Activated naive CD4-positive, alpha-beta T cell treated with anti-CD3 and anti-CD28 coated beads, Interleukin-2, amount 50 U/mL, for 72 hours (primary cell): ENCODE measurements at places on chromosomes 2 and 18.

DNA sequence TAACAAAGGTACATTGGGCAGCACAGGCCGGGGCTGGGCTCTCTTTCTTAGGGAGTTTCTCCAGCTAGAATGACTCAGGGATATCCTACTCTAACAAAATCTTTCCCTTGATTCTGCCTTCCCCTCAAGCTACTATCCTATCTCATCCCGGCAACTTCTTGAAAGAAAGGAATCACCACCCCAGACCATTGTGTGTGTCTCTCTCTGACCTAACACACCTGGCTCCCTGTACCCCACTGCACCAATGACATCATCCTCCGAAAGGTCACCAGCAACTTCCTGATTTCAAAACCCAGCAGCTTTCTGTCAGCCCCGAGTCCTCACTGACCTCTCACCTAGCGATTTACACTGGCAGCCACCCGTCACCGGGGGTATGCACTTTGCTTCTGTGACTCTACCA is 72.1 kb upstream of the MAP4K4 start:
- DNase-seq = no peak

GRCh38 chr2:143899987-143900386 is 619.9 kb downstream of the ZEB2 start:
- no peak for DNase-seq

DNA sequence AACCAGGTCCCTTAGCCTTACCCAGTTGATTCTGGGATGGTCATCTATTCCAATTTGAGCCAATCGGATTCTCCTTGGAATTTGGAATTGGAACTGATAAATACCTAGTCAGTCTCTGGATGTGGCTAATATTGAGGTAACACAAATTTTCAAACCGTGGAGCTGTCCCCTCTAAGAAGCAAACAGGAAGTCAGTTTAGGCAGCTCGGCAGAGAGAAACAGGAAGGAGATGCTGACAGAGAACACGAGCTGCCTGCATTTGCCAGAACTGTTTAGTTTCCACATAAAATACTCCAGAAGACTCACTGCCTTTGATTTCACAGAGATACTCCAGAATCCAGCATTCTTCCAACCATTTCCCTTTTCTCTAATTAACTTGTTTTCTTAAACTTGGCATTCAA is 1024.9 kb downstream of the BCL11A start:
- no peak for DNase-seq

DNA sequence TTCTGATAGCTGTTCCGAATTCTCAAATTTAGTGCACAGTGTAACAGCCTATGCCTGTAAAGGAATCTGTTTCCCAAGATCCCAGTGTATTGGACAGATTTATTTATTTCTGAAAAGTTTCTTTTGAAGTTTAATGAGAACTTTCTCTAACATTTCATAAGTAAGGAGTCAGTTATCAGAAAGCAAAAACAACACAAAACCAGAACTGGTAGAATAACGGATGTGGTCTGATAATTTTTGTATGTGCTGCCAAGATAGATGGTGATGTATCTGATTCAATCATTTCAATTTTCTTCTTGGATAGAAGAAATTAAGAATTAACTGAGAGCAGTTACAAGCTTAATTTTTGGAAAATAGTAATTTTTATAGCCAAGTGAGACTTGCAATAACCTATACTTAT is 374.3 kb downstream of the SOCS6 start:
- DNase-seq = no peak

DNA sequence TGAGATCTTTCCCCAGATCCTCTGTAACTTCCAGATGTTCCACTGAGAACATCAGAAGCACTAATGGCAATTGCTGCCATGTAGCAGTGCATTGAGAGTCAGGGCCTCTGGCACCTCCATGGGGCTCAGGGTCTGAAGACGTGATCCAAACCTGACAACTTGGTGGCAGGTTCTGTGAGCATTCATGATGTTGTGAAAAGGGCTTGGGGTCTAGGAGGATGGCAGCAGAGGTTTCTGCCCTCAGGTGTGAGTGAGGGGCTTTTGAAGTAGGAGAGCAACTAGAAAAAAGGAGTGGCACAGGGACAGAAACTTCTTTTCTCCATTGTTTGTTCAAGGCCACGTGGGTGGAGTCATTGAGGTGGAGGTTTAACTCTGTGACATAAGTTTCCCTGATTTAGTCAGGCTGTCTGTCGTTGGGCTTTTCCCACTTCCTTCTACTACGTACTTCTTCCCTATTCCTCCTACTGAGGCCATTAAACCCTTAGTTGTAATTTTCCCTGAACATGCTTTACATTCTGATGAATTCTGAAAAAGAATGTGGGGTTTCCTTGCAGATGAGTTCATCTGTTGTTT is 13.1 kb downstream of the CFLAR start:
- peak; percentile 59 for DNase-seq

DNA sequence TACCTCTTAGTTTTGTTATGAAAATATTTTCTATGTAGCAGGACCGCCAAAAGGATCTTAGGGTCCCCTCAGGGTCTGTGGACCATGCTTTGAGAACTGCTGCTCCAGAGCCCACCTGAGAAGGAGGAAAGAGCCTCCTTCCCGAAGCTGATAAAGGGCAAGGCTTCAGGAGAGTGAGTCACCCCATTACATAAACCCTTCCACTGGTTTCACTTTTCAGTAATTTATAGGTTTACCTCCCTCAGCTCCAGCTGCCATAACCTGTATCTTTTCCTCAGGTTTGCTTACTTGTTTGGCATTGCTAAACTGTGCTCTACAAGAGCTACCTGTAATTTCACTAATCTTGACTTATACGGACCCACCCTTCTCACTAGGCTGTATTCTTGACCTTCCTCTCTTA is 6.6 kb downstream of the TTLL4 start:
- no peak for DNase-seq

DNA sequence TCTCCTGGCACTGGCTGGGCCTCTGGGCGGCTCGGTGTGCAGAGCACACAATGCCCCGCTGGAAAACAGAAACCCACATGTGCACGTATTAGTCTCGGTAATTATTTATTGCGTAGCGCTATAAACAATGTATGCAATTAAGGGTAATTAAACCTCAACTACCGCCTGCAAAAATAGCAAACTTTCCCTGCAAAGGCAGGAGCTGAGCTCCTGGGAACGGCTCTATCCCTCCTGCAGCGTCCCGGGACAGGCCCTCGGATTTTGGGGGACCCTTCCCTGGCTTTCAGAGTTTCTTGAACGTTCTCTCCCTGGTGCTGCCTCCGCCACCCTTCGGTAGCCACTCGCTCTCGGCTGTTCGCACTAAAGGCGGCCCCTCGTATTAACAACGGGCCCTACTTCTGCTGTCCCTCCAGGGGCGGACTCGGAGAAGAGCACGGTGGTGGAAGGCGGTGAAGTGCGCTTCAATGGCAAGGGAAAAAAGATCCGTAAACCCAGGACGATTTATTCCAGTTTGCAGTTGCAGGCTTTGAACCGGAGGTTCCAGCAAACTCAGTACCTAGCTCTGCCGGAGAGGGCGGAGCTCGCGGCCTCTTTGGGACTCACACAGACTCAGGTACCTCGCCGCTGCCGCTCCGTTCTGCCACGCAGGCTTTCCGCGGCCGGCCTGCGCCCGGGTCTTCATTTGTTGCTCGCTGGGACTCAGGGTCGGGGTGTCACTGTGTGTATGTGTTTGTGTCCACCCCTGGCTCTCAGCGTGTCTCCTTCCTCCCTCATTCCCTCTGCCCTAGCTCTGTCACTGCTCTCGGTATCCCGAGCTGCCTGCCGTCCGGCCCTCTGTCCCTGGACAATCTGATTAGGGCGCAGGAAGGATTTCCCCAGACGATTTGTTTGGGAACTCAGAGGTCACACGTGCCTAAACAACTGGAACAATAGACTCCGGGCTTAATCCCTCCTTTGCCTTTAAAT is 1.2 kb downstream of the DLX1 start:
- DNase-seq = no peak

- no peak for DNase-seq
These were observed 12.6 kb downstream of the GPR35 start for GRCh38 chr2:240637901-240638345.

GRCh38 chr2:176558574-176559140 is 289.4 kb downstream of the MTX2 start:
- no peak for DNase-seq

DNA sequence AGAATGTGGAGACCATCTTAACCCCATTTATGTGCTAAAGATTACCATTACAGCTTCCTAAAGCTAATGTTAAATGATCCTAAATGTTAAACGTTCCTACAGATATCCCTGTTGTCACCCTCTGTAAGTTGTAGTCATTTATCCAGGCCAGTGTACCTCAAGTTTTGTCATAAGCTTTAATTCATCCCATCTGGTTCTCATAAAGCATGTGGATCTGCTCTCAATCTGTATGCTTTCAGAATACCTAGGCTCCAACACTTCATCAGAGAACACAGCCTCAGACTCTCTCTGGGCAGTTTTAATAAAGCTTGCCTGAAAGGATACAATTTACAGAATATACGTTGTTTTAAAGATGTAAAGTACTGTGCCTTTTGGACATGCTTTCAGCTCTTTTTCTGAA is 4.2 kb upstream of the CCDC178 start:
- DNase-seq = no peak

GRCh38 chr18:31500051-31500688 is 2.2 kb downstream of the DSG2 start:
- no peak for DNase-seq

GRCh38 chr18:34510926-34511325 is 199.2 kb upstream of the DTNA start:
- no peak for DNase-seq

GRCh38 chr2:240429872-240430491 is 5.5 kb upstream of the GPC1 start:
- DNase-seq = peak; percentile 2

GRCh38 chr2:181466661-181467576 is 9.7 kb downstream of the ITGA4 start:
- no peak for DNase-seq

DNA sequence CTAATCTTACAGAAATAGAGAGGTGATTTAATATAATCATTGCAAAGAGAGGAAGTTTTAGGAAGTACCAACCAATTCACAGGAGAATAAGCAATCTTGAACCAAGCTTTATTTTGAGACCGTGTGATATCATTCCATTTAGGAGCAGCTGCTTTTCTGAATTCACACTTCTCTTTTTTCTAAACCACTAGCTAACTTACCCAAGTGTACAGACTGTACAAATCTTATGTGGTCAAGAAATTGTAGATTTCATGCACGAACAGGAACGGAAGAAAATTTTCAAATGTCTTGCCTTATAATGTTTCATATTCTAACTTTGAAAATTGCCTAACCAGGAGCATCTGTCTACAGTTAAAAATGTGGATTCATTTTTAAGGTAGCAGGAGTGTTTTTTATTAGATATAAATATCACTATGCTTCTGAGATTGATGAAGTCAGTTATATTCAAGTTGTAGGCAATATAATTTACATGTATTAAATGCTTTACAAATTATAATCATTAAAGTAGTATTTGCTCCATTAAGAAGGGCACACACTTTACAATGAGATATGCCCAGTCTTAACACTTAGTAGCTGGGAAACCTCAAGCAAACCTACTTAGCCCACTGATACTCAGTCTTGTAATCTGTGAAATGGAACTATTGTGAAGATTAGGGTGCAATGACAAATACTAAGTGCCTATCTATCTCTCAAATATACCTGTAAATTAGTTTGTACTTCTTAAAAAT is 302.2 kb upstream of the STON1 start:
- no peak for DNase-seq

- no peak for DNase-seq
These were observed 132.4 kb upstream of the APCDD1 start for GRCh38 chr18:10322004-10322403.
